ENCODE measurements at places on chromosomes 6 and 20. TPM values are rescaled to one million over a fixed set of nuclear protein-coding genes. Genes with fewer than 3 reads are reported as not detected.
A peak's percentile ranks its signal among the peaks of the same experiment; 100 is the strongest.

DNA sequence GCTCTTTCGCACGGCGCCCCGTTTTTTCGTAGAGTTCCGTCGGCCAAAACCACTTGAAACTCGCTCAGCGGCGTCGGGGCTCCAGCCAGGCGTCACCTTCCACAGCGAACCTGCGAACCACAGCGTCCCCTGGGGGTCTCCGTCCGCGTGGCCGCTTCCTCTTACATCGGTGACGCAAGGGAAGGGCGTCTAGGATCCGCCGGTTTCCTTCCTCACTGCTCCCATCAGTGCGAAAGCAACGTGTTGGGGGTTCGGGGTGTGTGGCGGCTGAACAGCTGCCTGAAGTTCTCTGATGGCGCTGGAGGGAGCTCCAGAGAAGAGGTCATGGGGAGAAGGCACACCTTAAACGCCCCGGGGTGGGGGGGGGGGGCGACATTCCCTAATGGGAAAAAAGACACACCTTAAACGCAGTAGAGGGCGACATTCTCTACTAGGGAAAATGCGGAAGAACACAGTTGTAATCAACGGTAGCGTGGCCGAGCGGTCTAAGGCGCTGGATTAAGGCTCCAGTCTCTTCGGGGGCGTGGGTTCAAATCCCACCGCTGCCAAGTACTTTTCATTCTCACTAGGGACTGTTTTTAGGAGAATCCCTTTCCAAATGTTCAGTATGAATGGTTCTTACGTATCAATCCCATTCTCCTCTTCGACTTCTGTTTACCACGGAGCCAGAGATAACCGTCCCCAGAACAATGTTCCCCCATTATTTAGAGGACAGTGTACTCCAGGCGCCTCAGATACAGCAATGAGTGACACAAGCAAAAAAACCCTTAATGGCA lies 16.4 kb downstream of the ZNF311 start:
- DNase-seq, result peak; percentile 61

DNA sequence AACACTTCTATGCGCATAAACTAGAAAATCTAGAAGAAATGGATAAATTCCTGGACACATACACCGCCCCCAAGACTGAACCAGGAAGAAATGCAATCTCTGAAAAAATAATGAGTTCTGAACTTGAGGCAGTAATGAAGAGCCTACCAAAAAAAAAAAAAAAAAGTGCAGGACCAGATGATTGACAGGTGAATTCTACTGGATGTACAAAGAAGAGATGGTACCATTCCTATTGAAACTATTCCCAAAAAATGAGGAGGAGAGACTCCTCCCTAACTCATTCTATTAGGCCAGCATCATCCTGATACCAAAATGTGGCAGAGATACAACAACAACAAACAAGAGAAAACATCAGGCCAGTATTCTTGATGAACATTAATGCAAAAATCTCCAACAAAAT lies 22.7 kb downstream of the HLA-C start:
- no peak for DNase-seq

DNA sequence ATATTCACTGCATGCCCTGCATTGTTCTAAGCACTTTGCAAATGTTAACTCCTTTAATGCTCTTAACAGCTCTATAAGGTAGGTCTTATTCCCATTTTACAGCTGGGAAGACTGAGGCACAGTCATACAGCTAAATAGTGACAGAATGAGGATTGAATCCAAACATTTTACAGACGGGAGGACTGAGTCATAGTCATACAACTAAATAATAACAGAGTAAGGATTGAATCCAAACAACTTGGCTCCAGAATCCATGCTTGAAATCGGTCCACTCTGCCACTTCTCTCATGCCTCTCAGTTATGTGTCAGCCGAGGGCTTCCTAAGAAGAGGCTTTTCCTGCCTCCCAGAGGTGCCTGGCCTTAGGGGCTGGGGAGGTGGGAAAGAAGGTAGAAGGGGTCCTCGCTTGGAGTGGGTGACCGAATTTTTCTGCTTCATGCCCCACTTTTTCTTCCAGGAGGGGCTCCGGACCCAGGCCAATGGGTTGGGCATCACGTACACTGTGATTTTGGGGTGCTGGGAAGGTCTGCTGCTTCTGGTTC lies 137.4 kb upstream of the RNF24 start:
- DNase-seq, result no peak

The OLIG3 gene
- not detected for polyA plus RNA-seq

Data from left kidney (tissue), 8 donors.